Activated CD4-positive, CD25-positive, alpha-beta regulatory T cell (primary cell): ENCODE measurements at places on chromosomes 5 and 9.

- no peak for DNase-seq
These were observed 85.4 kb downstream of the TMEM167A start for GRCh38 chr5:82991678-82992323.

GRCh38 chr5:155554500-155554899 lies 540.9 kb downstream of the KIF4B start:
- DNase-seq: no peak

- no peak for DNase-seq
These were observed 102.2 kb downstream of the YTHDC2 start for GRCh38 chr5:113615708-113616107.

DNA sequence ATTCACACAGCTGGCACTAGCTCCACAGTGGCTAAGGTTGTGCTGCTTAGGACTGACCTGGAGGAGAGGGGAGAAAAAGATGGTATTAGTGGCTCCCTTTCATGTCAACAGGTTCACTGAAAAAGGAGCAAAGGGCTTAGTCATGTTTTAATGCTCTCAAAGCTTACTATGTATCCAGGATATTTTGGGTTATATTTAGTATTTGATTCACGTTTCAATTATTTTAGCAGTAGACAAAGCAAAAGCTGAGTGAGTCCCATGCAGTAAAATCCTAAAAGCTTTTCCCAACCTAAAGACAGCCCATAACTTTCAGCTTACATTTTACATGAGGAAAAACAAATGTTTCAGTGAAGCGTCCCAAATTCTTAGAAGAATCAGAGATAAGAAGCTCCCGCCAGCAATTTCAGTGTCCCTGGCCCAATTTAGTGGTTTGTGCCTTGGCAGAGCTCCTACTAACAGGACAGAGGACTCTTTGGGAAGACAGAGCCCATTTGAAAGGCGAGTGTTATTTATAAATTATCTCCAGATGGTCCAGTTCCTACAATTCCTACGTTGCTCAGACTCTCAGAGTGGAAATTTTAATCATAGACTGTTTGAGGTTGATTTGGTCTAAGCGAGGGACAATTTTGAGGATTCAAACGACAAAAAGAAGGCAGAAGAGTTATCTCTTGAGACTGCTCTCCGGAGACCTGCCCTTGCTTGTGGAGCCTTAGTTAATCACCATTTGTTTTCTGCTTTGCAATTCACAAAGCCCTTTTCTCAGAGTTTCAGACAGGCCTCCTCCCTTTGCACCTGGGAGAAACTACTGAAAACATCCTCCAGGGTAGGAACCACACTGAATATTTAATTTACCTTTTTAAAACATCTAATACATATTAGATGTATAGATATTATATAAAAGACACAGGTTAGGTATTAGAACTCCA lies 225.0 kb upstream of the ANKRD55 start:
- DNase-seq: no peak

GRCh38 chr5:50700706-50701105 lies 34.3 kb downstream of the PARP8 start:
- no peak for DNase-seq

DNA sequence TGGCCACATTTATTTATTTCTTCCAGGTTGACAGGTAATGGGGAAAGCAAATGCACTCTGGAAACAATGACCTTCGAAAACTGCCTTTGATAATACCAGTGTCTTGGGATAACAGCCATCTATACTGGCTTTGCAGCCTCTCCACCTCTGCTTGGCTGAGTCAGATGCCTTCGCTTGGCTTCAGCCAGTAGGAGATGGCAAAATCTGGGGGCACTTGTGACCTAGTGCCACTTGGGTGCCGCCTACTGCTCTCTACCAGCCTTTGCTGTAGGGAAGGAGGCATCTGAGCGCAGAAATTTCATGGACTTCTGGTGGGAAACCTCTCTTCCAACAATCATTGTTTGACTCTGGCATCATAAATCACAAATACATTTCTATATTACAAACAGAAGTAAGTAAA lies 21.8 kb downstream of the FYB1 start:
- no peak for DNase-seq

- no peak for DNase-seq
These were observed 478.6 kb upstream of the WWC1 start for GRCh38 chr5:167812871-167813270.

GRCh38 chr5:95238560-95239325 lies 46.2 kb downstream of the MCTP1 start:
- DNase-seq: no peak

DNA sequence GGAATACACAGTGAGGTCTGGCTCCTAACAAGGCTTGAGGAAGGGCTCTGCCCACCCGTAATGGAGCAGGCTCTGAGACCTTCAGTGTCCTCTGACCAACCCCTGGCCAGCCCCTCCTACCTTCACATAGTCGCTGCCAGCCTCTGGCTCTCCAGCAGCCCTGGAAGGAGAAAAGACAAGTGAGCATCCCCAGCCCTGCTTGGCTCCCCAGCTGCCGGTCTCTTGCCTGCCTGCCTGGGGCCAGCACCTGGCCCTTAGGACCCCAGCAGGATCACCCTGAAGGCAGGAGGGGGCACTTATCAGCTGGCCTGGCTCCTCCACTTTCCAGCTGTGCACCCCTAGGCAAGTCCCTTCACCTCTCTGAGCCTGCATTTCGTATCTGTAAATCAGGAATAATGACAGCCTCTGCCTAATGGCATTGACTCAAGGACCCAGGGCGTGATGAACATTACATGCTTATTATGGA lies 16.9 kb downstream of the SH2D3C start:
- DNase-seq: no peak

- no peak for DNase-seq
These were observed 614.1 kb downstream of the PTPRD start for GRCh38 chr9:9998491-9999287.

GRCh38 chr9:70581955-70582350 lies 167.5 kb upstream of the KLF9 start:
- no peak for DNase-seq

DNA sequence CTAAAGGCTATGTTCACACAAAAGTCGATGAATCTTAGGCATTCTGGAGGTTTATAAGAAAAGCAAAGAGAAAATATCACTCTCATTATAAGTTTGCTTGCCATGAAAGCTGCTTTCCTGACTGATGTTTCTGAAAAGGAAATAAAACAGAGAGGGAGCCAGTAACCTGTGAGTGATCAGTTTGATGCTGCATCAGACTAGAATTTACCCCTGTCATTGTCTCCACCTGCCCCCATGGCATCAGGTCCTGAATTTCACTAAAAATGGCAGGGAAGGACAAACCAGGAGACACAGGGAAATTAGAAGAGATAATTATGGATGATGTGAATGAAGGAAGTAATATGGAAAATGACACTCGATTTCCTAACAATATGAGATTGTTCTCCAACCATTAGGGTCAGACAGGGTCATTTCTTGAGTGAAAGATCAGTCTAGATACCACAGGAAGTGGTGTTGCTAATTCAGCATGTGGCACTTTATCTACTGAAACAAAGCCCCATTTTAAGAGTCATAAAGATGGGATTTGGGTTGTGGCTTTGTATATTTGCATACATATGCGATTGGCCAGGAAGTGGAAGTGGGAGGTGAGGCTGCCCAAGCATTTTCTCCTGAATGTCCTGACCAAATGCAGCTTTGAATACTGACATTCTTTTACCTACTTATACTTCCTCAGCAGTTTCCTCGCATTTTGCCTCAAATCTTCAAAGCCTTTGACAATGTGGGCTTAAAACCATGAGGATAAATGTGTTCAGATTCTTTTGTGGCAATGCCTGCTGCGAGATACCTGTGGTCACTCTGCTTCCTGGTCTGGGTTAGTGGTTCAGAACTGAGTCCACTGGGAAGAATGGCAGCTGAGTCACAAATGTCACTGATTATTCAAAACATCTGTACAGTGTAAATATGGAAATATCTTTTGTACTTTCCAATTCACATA lies 29.7 kb downstream of the MEGF10 start:
- no peak for DNase-seq

DNA sequence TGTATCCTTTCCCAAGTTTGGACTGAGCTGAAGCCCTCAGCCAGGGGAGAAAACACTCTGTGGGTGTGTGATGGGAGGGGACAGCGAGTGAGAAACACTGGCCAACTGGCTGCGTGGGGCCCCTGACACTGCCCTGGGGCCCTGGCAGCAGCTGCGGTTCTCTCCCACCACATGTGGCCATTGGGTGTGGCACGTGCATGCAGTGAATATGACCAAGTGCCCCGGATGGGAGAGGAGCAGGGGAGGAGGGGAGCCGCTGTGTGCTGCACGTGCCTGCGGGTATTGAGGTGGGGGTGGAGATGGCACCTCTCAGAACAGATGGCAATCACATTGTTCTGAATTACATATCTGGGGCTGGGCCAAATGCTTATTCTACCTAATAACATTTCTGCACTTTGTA lies 242.4 kb upstream of the PCSK5 start:
- DNase-seq: no peak

DNA sequence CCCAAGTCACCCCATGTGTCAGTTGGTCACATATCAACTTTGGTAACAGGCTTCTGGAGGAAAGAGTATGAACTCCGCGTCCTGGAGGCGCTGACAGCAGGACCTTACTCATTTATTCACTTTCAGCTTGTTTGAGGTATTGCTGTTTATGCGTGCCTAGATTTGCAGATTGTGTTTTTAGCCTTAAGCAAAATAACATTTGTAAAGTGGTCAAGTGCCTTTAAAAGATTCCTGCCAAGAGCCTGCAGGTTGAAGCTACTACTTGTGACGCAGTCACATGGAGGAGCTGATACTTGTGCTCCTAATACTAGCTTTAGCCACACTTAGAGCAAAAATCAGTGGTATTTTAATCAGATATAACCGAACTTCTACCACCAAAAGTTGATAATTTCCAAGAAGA lies 351.3 kb downstream of the ADGRV1 start:
- DNase-seq: no peak

GRCh38 chr9:3846573-3846972 lies 320.8 kb upstream of the RFX3 start:
- no peak for DNase-seq

DNA sequence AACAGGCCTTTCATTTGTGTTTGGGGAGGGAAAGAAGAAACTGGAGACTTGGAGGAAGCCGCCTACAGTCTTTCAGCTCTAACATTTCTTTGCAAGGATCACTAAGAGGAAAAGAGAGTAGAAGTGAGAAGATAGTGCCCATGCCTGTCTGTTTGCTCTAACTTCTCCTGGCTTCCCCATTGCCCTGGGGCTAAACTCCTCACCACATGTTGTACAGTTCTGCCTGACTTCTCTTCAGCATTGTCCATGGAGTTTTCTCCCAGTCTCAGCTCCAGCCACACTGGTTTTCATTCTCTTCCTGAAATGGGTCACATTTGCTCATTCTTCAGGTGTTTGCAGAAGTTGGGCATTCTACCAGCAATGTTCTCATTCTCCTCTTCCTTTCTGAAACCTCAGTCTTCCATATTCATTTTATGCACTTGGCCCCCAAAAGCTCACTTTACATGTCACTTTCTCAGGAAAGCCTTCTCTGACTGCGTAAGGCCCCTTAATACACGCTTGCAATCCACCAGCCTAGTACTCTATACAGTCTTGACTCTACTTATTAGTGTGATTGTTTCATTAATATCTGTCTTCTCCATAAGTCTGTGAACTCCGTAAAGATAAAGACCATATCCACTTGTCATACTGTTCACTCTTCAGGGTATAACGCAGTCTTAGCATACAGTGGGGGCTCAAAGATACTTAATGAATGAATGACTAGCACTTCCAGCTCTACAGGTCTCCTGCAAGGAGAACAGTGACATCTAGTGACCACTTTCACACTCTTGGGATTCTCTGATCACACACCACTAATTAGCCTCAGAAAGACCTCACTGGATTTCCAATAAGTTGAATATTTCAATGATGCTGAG lies 40.2 kb upstream of the TRIM32 start:
- DNase-seq: no peak

DNA sequence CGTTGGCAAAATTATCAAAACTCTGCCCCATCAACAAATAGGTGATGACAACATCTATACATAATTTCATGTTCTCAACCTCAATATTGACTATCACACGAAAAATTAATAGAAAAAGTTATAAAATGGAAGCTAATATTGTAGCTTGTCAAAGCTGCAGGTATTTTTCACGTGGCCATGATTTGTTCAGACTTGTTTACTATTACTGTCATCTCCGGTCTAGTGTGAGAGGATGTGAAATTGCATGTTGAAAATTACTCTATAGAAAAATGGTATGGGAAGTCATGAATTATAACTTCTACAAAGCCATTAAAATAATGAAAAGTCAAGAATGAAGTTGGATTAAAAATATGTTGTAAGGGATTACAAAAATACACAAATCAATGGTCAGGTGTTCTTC lies 385.8 kb downstream of the PTPRD start:
- no peak for DNase-seq

GRCh38 chr5:103461243-103461642 lies 101.3 kb downstream of the NUDT12 start:
- no peak for DNase-seq

GRCh38 chr9:129716091-129716490 lies 36.8 kb downstream of the PTGES start:
- no peak for DNase-seq

- no peak for DNase-seq
These were observed 54.4 kb upstream of the SH3PXD2B start for GRCh38 chr5:172508471-172509404.

DNA sequence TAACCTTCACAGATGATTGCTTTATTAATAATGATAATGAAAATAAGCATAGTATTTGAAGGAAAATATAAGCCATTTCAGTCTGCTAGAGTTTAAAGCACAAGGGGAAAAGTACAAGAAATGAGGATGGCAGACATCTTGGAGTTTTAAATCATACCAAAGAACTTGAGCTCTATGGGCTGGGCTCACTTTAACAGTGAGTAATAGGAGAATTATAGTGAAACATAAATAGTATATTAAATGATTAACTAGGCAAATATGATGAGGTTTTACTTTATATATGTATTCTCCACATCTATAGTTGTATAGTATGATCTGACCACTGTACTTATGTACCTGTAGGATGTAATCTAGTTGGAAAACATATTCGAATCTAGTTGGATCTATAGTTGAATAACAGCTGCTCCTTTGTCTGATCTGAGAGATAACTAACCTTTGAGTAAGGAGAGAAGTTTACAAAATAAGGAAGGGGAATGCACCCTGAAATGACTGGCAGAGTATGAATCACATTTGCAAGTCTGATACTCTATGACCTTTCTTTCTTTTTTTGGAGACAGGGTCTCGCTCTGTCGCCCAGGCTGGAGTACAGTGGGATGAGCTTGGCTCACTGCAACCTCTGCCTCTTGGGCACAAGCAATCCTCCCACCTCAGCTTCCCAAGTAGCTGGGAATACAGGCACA lies 17.6 kb downstream of the MEGF9 start:
- DNase-seq: no peak

DNA sequence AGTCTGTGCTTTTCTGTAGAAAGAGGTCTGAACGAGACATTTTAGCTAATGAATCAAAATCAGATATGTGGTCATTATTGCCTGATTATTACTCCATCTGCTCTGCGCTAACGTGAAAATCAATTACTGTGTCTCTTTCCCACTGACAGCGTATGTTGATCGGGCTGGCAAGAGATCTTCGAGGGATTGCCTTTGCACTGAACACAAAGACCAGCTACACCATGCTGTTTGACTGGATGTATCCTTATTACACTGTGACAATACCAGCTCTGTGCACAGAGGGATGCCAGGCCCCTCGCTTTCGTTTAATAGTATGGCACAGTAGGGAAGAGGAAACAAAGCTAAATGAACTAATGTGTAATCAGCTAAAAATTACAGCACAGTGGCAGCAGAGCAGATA lies 103.7 kb upstream of the TLX3 start:
- no peak for DNase-seq
